Stimulated activated CD4-positive, alpha-beta T cell treated with anti-CD3 and anti-CD28 coated beads, Interleukin-1b, Interleukin-23, amount 100 ng/mL, for 1 hour (primary cell): ENCODE measurements at places on chromosomes 3 and 15.
A peak's percentile ranks its signal among the peaks of the same experiment; 100 is the strongest.

- peak; percentile 46 for DNase-seq
Measured at GRCh38 chr15:68256675-68257450, 20.7 kb upstream of the FEM1B start.

DNA sequence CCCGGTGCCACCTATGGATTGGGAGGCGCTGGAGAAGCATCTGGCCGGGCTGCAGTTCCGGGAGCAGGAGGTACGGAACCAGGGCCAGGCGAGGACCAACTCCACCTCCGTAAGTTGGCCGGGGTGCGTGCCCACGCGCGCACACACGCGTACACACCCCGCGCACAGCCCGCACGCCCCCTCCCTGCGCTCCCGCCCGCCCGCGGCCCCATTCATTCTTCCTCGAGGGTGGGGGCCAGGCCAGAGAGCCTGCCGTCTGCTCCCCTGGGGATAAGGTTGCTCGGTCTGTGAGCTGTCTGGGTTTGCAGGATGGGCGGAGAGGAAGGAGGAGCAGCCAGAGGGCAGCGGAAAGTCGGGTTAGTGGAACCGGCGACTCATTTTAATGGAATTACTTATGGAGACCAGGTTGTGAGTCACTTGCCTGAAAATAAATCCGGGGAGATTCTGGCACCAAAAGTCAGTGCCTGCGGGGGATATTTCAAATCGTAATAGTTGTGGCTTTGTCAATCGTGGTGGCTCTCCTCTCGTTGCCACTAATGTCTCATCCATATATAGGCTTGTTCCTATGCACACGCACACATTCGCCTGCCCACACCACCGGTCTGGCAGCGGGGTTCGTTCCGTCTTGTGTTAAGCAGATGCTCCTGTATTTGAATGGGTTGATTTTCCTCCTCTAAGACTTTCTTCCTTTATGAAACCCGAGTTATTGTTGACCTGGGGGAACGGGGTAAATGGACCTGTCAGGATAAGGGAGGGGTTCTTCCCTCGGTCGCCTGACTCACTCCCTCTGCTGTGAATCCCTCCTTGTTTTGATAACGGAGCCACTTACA, 223.4 kb upstream of the IL12A start:
- no peak for DNase-seq

DNA sequence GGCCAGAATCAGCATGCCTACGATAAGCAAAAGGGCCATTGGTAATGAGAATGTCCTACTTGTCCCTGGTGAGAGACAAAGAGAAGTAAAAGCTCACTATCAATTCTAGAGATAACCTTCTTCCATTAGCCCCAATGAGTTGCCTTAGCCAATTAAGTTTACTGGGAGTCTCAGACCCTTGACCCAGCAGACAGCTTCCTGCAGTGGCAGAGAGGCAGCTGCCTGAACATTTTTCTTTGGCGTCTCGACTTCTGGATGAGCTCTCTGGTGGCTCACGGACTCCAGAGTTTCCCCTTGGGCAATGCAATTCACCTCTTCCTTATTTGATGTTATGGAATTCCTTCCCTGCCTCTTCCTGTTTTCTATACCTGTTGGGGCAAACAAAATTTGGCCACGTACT, 1034.4 kb downstream of the NAALADL2 start:
- DNase-seq, result no peak

DNA sequence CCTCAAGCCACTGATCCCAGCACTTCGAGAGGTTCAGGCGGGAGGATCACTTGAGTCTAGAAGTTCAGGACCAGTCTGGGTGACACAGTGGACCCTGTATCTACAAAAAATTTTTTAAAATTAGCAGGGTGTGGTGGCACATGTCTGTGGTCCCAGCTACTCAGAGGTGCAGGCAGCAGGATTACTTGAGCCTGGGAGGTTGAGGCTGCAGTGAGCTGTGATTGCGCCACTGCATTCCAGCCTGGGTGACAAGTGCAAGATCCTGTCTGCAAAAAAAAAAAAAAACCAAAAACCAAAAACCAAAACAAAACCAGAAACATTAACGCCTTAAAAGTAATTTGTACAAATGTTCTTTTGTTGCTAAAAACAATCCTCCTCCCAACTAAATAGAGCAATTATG, 27.9 kb upstream of the SLC12A8 start:
- DNase-seq, result no peak

GRCh38 chr3:178082326-178082906, 453.8 kb upstream of the KCNMB2 start:
- DNase-seq, result no peak

GRCh38 chr3:14563946-14564539, 23.9 kb upstream of the GRIP2 start:
- DNase-seq, result no peak

- no peak for DNase-seq
Measured at GRCh38 chr3:197958346-197958745, 1.7 kb upstream of the LMLN start.

DNA sequence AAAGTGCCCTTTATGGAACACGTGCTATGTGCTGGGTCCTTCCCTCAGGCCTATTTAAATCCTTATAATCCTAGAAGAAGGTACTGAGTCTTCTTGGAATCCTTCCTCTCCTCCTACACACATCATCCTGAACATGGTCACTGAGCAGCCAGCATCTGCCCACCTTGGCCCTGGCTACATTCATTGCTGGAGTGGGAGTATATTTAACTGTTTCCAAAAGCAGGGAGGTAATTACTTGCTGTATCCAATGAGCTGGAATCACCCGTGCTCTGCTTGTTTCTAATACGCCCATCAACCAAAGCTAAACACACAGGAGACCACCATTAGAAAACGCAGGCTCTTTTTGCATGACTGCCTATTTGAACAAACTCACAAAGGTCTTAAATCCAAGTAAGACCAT, 122.2 kb downstream of the RORA start:
- DNase-seq, result no peak
